ENCODE measurements at places on chromosomes 16 and 17.

- peak; percentile 52 for ATAC-seq
Observed at GRCh38 chr17:4858882-4859260, 25.7 kb downstream of the MINK1 start.

- ATAC-seq = no peak
Observed at GRCh38 chr16:11030990-11031510, 86.7 kb downstream of the CLEC16A start.

- no peak for ATAC-seq
Observed at GRCh38 chr17:56478836-56479447, 114.6 kb upstream of the NOG start.

- ATAC-seq = no peak
Observed at GRCh38 chr16:75309899-75310430, 58.5 kb upstream of the BCAR1 start.

DNA sequence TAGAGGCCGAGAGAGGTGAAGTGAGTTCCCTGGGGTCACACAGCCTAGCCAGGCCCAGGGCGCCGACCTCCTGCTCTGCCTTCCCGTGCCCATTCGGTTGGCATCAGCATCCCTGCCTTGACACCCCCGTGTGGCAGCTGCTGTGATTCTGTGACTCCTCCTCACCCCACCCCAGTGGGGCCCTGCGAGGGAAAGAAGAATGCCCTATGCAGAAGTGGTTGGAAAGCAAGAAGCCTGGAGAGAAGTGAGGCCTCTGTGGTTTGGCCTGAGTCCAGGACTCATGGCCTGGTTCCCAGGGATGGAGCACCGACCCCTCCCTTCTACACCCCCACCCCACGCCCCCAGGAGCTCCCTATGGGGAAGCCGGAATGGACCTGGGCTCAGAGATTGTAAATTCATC, 296.2 kb downstream of the SEC14L1 start:
- peak; percentile 8 for ATAC-seq

DNA sequence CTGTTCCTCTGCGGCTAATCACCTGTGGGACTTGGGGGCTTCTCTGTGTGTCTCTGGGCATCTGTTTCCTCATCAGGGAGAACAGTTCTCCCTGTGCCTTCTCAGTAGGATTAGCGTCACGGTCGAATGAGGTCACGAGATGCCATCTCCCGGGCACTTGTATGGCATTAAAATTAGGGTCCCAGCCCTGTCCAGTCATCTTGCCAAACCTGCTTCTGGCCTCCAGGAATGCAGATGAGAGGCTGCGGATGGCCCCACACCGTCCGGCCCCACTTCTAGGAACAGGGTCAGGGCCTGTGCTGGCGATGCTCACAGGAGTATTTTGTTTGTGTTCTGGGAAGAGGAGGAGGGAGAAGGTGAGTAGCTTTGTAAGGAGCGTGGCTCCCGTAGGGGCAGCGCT, 58.5 kb downstream of the OR1D5 start:
- ATAC-seq = no peak

DNA sequence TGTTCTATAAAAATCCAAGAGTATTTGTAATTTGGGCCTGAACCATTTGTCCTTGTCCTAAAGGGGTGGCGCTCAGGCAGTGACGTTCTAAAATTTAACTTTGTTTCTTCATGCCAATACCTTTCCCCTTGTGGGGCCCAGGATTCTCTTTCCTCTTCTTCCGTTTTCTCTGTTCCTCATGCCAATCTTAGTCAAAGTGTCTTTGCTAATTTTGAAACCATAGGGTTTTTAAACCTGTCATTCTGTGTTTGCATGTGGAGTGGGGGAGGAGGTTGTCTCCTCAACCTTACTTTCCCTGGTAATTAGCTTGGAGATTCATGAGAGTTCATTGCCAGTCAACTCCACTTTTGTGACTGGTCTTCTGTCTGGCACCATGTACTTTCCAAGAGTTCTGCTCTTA, 337.1 kb downstream of the MAF start:
- ATAC-seq = no peak

GRCh38 chr16:23802776-23803175, 33.0 kb upstream of the PRKCB start:
- ATAC-seq = no peak

- ATAC-seq = no peak
Observed at GRCh38 chr17:34673516-34673915, 94.1 kb downstream of the TMEM132E start.

DNA sequence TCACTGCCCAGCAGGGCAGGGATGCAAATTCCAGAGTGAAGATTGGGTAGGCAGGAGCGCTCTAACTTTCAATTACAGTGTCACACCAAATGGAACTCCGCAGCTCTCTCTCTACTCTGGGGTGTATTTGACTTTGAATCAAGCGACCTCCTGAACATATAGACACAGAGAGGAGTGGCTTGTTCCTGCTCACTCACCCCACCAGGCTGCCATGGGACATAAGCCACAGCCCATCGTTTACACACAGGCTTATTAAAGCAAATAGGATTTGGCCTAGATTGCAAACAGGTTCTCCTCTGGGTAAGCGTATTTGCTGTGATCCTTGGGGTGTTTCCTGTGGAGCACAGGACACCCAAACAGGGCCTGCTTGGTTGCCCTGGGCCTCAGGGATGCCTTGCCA, 281.6 kb upstream of the CCL2 start:
- ATAC-seq = no peak

DNA sequence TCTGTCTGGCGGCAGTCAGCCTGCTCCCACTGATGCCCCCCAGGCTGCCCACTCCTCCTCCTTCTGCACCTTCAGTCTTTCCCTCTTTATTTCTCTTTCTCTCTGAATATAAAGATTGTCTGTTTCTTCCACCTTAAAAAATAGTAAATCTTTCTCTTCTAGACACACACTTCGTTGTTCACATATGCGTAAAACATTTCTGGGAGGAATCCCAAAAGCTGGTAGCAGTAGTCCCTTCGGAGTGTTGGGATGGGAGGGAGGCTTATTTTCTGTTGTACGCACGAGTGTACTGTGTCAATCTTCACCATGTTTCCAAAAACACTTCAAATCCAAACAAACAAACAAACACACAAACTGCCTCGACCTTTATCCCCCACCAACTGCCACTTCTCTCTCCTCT, 9.9 kb downstream of the OSBPL7 start:
- no peak for ATAC-seq

DNA sequence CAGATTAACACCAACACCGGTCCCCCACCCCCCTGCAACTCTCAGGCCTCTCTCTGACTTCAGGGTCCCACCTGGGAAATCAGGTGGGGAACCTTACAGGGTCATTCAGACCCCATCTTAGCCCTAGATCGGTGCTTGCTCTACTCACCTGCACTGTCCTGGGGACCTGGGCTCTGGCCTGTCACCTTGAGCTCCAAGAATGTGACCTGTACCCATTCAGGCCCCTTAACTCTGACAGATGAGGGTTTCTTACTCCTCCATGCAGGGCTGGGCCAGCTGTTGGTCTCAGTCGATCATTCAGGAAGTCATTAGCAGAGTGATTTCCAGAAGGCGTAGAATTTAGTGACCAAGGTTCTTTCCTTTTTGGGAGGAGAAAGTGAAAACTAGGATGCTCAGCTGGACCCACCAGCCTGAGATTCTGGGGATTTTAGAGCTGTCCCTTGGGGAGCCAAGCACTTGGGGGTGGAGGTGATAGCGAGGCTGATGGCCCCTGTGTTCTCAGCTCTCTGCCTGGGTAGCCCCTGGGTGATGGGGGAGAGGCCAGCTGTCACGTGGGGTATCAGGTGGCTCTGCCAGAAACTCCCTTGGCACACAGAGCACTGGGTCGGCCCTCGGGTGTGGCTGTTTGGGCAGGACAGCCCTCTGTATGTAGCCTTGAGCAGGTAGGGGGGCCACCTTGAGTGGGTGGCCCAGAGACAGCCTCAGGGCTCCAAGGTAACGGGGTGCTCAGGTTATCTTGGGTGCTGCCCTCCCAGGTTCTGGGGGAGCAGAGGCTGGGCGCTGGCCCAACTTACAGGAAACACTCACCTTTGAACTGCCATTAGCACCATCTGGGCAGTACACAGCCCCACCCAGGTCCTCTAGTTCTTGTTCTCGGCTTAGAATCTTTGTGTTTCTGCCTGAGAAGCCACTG, 724 bp downstream of the MVP start:
- no peak for ATAC-seq

- no peak for ATAC-seq
Observed at GRCh38 chr17:59456428-59456827, 109.0 kb upstream of the DHX40 start.

Data from gastroesophageal sphincter (tissue), 4 donors.